ENCODE measurements at places on chromosomes 5 and 9.

- DNase-seq, result no peak
Observed at GRCh38 chr9:133041958-133042357, 11.2 kb downstream of the GTF3C5 start.

GRCh38 chr5:159003045-159004030, 96.4 kb downstream of the EBF1 start:
- no peak for DNase-seq

- DNase-seq, result no peak
Observed at GRCh38 chr9:38066914-38067858, 1.8 kb downstream of the SHB start.

DNA sequence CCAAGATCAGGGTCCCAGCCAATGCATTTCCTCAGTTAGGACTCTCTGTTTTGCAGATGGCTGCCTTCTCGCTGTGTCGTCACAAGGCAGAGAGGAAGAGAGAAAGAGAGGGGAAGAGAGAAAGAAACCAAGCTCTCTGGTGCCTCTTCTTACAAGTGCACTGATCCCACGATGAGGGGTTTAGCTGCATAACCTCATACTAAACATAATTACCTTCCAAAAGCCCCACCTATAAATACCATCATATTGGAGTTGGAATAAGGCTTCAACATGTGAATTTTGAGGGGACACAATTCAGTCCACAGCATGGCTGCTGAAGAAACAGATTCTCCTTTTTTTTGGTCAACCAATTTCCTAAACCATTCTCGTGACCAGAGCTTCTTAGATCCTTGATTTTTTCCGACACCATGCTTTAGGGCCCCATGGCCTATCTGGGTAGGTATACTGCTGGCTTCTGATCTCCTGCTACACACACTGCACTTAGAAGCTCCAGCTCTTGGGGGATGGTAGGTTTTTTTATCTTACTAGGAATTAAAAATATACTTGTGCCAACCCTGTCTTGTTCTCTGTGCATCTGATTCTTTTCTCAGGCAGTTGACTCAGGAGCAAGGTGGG, 5.1 kb downstream of the CAMK4 start:
- DNase-seq, result no peak

GRCh38 chr9:111812337-111812736, 17.6 kb upstream of the SHOC1 start:
- no peak for DNase-seq

Measured in SK-N-MC (cell line).